Trophoblast cell (in vitro differentiated cells and primary cell): ENCODE measurements at places on chromosomes 5 and 9.

DNA sequence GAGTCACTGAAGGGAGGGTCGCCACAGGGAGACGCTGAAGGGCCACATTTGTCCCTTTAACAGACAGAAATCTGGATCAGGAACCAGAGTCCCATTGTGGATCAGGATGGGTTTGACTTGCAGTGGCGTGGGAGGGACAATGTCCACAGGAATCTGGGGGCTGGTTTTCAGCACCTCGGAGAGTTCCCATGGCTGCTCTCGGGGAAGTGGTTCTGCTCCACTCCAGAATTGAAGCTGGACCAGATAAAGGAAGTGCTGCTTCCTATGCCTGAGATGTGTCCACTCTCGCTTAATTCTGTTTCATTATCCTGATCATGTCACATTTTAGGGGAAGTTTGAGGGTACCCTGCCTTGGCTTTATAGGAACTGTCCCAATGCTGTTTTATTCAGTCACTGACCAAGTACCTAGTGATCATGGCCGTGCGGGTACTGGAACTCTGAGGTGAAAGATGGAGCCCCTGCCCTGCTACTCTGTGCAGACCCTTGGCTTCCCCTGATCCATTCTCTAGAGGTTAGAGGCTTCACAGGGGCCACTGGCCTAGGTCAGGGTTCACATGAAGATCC lies 28.7 kb downstream of the ENHO start:
- peak; percentile 59 for DNase-seq

DNA sequence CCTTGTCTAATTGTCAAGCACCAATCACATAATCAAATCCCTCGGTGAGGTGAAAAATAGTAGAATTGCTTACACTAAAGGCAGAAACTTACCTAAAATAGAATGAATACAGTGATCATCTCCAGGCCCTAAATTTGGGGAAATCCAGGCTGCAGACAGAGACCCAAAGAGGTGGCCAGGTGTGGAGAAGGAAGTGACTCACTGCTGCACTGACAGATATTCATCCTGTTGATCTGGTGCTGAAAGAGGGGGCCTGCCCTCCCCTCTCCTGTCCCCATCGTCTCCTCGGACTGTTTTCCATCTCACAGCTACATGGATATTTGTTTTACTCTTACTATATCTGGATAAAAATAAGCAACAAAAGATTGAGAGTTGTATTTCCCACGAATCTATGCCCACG lies 15.9 kb downstream of the OR2Y1 start:
- DNase-seq = no peak

DNA sequence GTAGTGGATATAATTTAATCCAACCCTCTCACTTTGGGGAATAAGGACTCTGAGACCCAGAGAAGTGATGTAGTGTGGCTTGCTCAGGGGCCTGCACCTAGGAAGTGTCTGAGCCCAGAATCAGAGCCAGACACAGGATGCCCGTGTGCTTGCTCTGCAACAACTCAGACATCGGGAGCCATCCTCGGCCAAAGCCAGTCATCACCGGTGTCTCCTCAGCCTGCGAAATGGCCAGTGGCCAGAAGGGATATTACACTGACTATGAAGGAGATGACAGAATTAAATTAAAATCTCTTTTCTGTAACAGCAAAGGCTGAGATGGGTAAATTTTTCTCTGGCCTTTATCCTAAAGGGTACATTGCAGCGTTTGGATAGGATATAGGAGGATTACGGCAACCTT lies 102.9 kb downstream of the MARCHF11 start:
- no peak for DNase-seq

DNA sequence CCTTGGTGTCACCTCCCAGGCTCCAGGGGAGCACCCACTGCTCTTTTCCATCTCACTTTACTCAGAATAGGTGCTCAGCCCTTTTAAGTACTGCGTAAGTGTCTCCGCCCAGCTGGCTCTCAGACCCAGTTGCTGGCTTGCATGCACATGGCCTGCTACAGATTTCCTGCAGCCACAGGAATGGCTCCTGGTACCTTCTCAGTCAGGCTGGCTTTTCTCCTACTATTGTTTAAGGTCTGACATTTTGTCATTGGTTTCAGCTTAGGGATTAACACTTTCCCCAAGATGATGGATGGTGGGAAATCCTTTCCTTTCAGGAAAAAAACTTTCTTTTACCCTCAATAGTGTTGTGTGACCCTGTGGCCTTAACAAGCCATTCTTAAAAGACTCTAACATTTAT lies 1652.3 kb upstream of the WWC1 start:
- DNase-seq = no peak

GRCh38 chr9:27379311-27380251 lies 82.6 kb upstream of the EQTN start:
- no peak for DNase-seq

GRCh38 chr5:71865665-71866320 lies 146.7 kb downstream of the CARTPT start:
- DNase-seq = no peak

DNA sequence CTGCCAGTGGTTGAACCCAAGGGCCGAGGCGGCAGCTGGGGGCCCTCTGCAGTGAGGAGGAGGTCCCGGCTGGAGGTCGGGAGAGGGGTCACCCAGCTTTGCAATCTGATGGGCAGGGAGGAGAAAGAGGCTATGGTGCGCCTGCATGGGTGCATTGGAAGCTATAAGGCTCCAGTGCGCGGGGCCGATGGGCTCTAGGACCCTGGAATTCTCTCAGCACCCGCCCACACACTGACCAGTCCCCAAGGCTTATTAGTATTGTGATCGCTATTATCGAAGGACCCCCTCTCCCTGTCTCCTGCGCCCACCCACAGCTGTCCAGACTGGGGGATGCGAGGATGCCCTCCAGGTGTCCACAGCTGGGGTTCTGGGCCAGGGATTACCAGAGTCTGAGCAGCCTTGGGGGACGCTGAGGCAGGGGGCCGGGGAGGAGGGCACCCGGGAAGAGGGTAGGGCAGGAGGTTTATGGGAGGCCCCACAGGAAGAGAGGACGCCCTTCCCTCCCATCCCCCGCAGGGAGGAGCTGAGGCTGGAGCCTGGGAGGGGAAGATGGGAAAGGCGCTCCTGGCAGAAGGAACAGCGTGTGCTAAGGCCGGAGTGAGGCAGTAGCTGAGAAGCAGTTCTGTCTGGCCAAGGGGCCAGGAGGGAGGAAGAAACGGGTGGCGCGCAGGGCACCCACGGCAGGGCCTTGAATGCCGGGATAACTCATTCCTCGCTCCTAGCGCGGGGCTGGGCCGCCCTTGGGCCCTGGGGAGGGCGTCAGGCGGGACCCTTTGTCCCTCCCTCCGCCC lies 24.2 kb downstream of the C9orf50 start:
- peak; percentile 29 for DNase-seq

DNA sequence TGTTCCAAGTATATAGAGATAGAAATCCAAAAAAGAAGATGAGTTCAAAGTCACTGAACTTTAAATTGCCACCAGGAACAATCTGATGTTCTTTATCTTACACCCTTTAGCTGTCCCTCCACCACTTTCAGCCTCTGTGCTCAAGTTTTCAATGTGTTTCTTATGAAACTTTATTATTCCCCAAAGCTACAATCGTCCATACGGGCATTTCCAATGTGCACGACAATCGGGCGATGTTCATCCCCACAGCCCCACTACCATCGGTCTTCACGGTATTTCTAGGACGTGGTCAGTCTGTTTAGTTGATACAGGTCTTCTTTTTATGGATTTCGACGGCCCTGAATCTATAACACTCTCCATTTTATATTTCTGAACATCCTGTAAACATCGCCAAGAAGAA lies 238.7 kb upstream of the DAP start:
- DNase-seq = no peak

- no peak for DNase-seq
Observed at GRCh38 chr9:80664327-80665210, 1024.8 kb downstream of the TLE1 start.

DNA sequence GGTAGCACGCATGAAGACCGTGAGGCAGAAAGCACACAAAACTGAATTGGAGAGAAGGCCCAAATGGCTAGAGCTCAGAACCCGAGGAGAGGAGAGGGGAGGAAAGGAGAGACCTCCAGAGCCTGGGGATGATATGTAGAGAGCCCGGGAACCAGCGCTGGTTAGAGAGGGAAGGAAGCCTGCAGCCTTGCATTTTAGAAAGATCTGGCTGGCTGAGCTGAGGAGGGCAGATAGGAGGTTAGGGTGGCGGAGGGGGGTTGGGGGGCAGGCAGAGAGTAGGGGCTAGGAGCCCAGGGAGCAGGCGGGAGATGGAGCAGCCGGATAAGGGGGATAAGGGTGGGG lies 127.2 kb downstream of the C9orf50 start:
- DNase-seq = no peak

DNA sequence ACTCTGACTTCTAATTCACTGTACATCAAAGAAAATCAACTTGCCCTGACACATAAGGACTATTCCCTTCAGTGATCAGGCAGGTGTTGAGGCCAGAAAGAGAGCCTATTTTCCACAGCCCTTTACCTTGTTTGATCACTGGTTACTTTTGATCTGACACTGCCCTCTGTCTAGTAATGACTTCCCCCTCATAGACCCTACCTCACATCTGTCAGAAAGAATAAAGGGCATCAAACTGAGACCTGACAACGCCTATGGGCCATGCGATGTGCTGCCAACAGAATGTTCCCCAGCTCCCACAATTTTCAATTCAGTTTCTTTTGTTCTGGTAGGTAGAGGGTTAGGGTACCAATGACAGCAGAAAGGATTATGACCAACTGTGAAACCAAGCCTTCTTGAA lies 47.7 kb downstream of the FBXL17 start:
- no peak for DNase-seq

DNA sequence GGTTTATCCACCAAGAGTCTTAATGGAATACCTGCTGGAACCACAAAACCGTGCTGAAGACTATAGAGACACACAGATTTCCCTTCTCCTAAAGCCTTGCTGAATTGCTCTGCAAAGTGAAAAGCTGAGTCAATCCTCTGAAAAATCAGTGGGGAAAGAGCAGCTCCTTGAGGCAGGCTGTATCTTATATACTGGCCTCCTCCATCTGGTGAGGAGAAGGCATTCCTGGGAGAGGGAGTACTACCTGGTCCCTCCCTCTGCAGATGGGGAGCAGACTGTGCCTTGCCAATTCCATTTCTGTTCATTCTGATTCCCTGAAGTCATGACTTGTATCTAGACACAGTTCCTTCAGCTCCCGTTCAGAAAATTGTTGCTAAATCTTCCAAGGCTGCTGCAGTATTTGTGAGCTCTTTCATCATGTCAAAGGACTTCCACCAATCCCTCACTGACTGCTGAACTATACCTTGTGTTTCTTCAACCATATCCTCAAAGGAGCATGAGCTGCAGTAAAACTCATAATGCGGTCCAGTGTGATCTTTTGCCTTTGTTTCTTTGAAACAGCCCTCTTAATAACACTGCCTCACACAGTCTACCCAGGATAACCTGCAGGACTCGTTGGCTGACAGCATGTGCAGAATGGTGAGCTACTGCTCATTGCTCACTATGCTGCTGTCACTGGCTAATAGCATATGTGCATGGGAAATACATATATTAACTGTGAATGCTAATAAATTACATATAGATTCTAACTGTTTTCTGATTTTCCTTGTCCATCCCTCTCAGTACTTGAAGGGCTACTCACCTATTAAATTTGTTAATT lies 84.5 kb downstream of the FOXD1 start:
- DNase-seq = no peak

GRCh38 chr9:9352877-9353481 lies 1259.8 kb downstream of the PTPRD start:
- DNase-seq = peak; percentile 18

DNA sequence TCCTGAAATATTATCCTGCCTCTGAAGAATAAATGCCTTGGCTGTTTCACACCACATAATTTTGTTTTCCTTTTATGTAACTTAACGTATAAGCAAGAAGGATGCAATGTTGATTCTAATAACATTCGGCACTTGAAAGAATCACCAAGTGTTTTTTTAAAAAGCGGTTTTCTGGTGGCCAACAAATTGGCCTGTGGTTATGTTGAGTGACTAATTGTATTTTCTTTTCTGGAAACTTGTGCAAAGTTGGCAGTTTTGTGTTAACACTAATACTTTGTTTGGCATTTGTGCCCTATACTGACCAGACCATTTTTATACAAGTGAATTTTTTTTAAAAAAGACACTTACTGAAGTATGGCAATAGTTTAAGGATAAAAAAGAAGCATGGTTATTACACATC lies 452.7 kb downstream of the BNC2 start:
- no peak for DNase-seq

DNA sequence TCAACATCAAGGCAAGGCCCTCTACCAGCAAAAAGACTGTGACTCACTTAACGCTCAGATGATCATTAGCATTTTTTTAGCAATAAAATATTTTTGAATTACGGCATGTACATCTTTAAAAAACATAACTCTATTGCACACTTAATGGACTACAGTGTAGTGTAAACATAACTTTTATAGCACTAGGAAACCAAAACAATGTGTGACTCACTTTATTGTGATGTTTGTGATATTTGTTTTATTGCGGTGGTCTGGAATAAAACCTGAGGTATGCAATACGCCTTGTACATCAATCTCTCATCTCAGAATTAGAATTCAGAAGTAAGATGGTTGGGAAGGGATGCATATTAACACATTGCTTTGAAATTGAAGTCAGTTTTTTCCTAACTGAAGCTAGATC lies 106.9 kb upstream of the PTCH1 start:
- DNase-seq = no peak

DNA sequence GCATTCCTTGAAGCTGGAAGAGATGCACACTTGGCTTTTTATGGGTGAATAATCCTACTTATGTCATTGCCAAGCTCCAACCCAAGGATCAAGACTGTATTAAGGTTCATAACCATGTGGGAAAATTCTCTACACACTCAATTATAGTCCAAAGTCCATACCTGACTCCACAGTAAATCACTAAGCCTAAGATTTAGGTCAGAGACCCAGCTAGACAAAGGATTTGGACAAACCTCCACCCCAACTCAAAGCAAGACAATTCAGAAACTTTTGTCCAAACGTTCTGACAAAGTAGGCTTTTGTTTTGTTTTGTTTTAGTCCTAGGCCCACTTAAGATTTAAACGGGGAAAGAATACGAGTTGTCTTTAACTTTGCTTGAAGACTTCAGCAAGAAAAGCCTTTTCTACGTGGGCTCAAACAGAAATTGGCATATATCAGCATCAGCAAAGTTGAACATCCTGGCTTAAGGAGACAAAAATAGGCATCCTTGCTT lies 1.7 kb downstream of the MEGF9 start:
- no peak for DNase-seq

- peak; percentile 97 for DNase-seq
Observed at GRCh38 chr5:129767927-129768380, 20.1 kb downstream of the MINAR2 start.

- no peak for DNase-seq
Observed at GRCh38 chr9:129615407-129616285, 5.3 kb downstream of the C9orf50 start.

DNA sequence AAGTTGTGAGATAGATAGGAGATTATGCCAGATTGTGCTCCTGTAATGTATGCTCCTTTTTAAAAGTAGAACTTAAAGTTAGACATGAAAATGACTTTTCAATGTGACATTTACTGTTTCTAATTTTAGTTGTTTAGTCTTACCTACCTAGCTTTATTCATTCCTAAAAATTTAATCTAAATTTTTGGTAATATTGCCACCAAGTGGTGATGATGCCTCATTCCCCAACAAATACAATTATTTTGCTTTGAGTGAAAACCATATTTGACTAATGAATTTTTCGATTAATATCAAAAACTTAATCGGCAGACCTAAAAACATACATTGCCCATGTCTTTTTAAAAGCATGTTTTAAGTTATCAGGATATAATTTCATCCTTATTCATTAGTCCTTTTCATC lies 25.6 kb downstream of the PPWD1 start:
- DNase-seq = no peak
